Vein endothelial cell (primary cell): ENCODE measurements at places on chromosomes 12 and 14. TPM values are rescaled to one million over a fixed set of nuclear protein-coding genes. Genes with fewer than 3 reads are reported as not detected.

CD163 gene
- total RNA-seq = not detected in 2 replicates

CEP170B gene
- 26.4 and 27.1 TPM in 2 replicates for total RNA-seq

NELL2 gene
- not detected in 2 replicates for total RNA-seq

GLI1 gene
- total RNA-seq = not detected in 2 replicates

SLC25A21 gene
- total RNA-seq = 1.3 and 2.9 TPM in 2 replicates

SLC35F4 gene
- total RNA-seq = not detected in 2 replicates

COCH gene
- total RNA-seq = 0.29 and 0.65 TPM in 2 replicates

ZDHHC22 gene
- total RNA-seq = under 0.01 TPM in 1 of 2 replicates, not detected in the other

ESPL1 gene
- total RNA-seq = 6.2 and 10.9 TPM in 2 replicates

SLC10A1 gene
- total RNA-seq = not detected in 2 replicates

KRT83 gene
- not detected in 2 replicates for total RNA-seq

CCDC198 gene
- total RNA-seq = not detected in 2 replicates

TROAP gene
- 7.8 and 16.5 TPM in 2 replicates for total RNA-seq

TMEM132C gene
- total RNA-seq = not detected in 2 replicates

CLEC9A gene
- total RNA-seq = not detected in 2 replicates

CSAD gene
- total RNA-seq = 3.7 and 7.5 TPM in 2 replicates

DPF3 gene
- total RNA-seq = 4.2 and 7.0 TPM in 2 replicates

FNTB gene
- total RNA-seq = 15.2 and 15.7 TPM in 2 replicates

GNG2 gene
- 8.2 and 18.2 TPM in 2 replicates for total RNA-seq

TEAD4 gene
- total RNA-seq = 43.1 and 49.4 TPM in 2 replicates

ABCD2 gene
- total RNA-seq = not detected in 2 replicates

BHLHE41 gene
- 0.67 and 2.0 TPM in 2 replicates for total RNA-seq

VDR gene
- total RNA-seq = 0.33 and 0.38 TPM in 2 replicates

CELA1 gene
- total RNA-seq = not detected in 2 replicates

CBLN3 gene
- 1.2 and 1.3 TPM in 2 replicates for total RNA-seq

EIF2S3B gene
- total RNA-seq = 0.96 and 2.6 TPM in 2 replicates

LALBA gene
- not detected in 2 replicates for total RNA-seq

BBOF1 gene
- 1.6 and 2.6 TPM in 2 replicates for total RNA-seq

SYT1 gene
- 2.9 and 4.2 TPM in 2 replicates for total RNA-seq

SCNN1A gene
- total RNA-seq = 0.10 and 0.65 TPM in 2 replicates

C1S gene
- total RNA-seq = 0.48 and 0.98 TPM in 2 replicates

KRT78 gene
- total RNA-seq = not detected in 2 replicates

ART4 gene
- total RNA-seq = 23.8 and 42.1 TPM in 2 replicates

USP5 gene
- total RNA-seq = 93.1 and 105 TPM in 2 replicates

RIMBP2 gene
- not detected in 2 replicates for total RNA-seq

TAS2R43 gene
- 1.3 and 1.6 TPM in 2 replicates for total RNA-seq

GNB3 gene
- 2.6 and 2.9 TPM in 2 replicates for total RNA-seq

CD27 gene
- total RNA-seq = not detected in 2 replicates

C14orf39 gene
- total RNA-seq = under 0.01 TPM in 1 of 2 replicates, not detected in the other

GALNT16 gene
- total RNA-seq = 0.29 and 0.33 TPM in 2 replicates

ANAPC5 gene
- total RNA-seq = 144 and 164 TPM in 2 replicates

ADSS1 gene
- total RNA-seq = 1.4 and 2.3 TPM in 2 replicates
